ENCODE measurements at places on chromosomes 6 and 20.

GRCh38 chr6:150694889-150695288, 95.2 kb downstream of the PLEKHG1 start:
- no peak for DNase-seq

- no peak for DNase-seq
These were observed 422.8 kb upstream of the EPHA7 start for GRCh38 chr6:93842178-93842577.

DNA sequence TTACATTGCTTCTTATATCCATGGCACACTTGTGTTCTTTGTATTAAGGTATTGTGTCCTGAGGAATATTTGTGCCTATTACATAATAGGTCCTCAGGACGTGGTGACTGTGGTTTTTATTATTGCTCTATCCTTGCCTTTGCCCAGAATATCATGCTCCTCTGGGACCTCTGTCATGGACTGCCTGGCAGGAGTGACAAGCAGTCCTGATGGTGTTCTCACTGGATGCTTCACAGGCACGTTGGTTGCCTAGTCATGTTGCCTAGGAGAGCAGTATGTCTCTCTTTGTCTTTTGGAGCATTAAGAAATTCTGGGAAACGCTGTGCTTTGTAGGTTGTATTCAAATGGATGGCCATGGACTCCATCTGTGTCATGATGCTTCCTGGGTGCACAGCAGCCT, 24.7 kb upstream of the MROH8 start:
- DNase-seq = no peak

DNA sequence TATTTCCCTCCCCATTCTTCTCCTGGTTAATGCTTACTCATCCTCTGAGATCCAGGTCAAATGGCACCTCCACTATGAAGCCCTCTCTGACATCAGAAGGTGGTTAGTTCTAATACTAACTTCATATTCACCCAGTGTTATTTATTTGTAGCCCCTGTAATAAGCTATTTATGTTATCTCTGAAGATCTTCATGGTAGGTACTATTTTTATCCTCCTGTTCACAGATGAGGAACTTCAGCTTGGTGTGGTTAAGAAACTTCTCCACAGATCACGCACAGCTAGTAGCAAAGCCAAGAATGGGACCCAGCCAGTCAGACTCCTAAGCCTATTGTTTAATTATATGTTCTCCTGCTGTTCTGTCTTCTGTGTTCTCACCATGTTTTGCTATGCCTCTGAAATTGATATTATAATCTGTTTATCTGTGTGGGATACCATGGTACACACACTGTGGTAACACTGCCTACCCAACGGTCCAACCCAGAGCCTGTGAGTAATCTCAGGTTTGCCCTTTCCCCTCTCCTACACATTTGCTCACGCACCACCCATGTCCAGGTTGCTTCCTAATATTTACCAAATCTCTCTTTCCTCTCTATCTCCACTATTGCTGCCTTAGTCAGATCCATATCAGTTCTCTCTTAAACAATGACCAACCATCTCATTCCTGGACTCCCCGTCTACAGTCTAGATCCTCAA, 98.4 kb downstream of the IPCEF1 start:
- no peak for DNase-seq

- DNase-seq = no peak
These were observed 133.2 kb downstream of the NFATC2 start for GRCh38 chr20:51409192-51409880.

DNA sequence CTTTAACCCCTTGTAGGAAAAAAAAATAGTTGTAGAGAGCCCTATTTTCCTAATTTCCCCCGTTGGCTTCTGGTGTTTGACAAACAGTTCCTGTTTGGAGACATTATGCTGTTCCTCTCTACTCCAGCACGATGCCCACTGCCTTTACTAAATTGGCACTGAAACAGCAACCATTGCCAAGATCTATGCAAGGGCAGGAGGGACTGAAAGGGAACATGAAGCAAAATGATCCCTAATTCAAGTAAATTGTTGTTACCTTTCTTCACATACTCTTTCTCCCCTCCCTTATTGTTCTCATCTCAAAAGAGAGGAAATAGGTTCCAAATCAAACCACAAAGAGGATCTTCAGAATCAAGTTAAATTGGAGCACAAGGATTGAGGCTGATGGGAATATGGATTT, 764.1 kb upstream of the MMS22L start:
- no peak for DNase-seq

GRCh38 chr6:12060780-12061609, 48.9 kb downstream of the HIVEP1 start:
- DNase-seq = peak; percentile 72

GRCh38 chr6:21098134-21098533, 495.4 kb upstream of the SOX4 start:
- no peak for DNase-seq

GRCh38 chr6:158815907-158816306, 3.3 kb downstream of the EZR start:
- DNase-seq = no peak

- no peak for DNase-seq
These were observed 56.2 kb upstream of the NHSL1 start for GRCh38 chr6:138555421-138555988.

DNA sequence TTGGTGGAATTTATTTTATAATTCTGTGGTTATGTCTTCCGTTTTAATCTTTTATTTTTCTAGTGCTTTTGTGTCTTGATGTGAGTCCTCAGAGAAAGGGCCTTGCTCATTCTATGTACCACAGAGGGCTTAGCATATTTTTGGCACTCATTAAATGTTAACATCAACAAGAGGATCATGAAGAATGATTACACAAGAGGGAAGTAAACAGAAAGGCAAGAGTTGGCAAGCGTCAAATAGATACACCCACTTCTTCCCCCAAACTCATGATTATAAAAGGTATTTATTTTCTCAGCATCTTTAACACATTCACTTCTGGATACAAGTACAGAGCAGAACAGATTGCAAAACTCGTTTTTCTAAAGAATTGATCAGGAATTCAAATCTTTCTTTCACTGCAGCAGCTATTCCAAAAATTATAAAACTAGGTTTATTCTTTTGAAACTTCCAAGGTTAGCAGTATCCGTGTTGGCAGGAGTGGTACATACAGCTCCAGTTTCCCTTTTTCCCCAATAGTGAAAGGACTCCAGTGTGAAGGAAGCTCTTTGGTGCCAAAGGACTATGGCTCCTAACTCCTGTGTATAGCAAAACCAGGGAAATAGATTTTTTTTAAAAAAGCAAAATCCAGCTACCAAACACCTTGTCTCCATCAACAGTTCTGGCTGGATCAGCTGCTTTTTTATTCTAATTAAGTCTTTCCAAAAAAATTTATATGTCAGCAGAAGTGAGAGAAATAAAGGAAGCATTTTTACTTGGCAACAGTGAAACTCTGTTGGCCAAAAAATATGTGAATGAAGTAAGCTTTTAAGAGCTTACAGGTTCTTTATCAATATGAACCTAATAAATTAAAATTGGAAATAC, 221.9 kb downstream of the ADGRG6 start:
- no peak for DNase-seq

DNA sequence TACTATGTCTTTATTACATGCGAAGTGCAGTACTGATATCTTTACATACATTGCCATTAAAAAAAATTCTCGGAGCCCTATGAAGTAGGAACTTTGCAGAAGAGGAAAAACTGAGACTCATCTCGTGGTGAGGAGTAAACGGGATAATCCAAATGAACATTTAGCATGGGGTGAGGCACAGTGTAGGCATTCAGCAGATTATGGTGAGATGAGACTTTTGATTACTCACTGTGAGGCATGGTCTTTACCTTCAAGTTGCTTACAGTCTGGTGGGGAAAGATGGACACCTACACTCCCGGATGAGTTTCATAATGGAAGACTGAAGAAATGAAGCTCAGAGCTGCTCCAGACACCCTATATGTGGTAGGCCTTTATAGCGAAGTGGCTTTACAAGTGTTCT, 1.4 kb downstream of the RPRD1B start:
- DNase-seq = no peak

GRCh38 chr6:11772109-11772825, 6.3 kb downstream of the ADTRP start:
- DNase-seq = no peak

GRCh38 chr20:11204926-11205768, 531.3 kb upstream of the JAG1 start:
- no peak for DNase-seq

- no peak for DNase-seq
These were observed 471 bp downstream of the CLPSL1 start for GRCh38 chr6:35781290-35781689.

GRCh38 chr6:122726649-122727048, 52.9 kb upstream of the FABP7 start:
- DNase-seq = no peak

DNA sequence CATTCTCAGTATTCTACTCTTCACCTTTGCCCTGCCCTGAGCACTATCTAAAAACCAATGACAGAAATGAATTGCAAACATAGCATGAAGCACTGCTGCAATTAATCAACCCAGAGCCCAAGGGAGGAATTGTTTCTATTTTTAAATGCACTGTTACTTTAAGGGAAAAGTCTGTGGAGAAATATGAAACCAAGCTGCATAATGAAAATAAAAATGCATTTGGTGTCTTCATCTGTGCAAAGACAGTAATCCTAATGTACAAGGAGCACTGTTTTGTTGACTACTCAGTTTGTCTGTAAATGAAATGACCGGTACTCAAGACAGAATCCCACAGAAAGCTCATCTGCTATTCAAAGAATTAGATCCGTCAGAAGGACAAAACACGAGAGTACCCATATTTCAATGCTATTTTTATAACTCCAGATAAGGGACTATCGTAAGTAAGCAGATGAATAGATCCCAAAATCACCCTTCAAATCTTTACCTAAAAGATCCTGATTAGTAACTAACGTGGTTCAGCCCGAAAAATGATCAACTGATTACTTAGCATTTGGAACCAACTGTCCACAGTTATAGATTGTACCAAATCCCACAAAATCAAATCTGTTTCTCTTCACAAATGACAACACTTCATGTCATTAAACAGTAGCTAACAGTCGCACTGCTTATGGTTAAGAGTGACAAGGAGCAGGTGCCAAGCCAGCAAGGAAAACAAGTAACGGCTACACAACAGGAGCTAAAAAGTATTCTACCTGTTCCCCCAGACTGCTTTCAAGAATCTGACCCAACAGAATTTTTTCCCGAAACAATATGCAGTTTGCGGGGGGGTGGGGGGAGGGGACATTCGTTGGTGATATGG, 2.4 kb downstream of the KIF13A start:
- no peak for DNase-seq

DNA sequence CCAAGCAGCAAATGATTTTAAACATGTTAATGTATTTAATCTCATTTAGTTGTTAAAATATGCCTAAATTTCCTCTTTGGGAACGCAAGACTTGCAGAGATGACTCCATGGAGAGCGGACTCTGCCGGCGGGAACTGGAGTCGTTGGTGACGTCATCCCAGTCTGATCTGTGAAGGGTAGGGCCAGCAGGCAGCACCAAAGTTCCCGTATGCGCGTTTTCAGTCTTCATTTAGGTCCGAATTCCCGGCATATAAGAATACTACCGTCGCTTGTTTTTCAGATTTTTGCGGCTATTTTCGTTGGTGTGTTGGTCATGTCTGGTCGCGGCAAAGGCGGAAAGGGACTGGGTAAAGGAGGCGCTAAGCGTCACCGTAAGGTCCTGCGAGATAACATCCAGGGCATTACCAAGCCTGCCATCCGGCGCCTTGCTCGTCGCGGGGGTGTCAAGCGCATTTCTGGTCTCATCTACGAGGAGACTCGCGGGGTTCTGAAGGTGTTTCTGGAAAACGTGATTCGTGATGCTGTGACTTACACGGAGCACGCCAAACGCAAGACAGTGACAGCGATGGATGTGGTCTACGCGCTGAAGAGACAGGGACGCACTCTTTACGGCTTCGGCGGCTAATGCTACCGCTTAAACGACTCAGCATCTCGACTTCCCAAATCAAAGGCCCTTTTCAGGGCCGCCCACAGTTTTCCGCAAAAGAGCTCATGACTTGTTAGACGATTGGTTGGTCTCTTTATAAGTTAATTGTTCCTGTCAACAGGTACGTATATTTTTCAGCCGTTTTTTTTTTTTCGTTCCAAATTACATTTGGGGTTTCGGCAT, 117.3 kb downstream of the HFE start:
- DNase-seq = peak; percentile 94

DNA sequence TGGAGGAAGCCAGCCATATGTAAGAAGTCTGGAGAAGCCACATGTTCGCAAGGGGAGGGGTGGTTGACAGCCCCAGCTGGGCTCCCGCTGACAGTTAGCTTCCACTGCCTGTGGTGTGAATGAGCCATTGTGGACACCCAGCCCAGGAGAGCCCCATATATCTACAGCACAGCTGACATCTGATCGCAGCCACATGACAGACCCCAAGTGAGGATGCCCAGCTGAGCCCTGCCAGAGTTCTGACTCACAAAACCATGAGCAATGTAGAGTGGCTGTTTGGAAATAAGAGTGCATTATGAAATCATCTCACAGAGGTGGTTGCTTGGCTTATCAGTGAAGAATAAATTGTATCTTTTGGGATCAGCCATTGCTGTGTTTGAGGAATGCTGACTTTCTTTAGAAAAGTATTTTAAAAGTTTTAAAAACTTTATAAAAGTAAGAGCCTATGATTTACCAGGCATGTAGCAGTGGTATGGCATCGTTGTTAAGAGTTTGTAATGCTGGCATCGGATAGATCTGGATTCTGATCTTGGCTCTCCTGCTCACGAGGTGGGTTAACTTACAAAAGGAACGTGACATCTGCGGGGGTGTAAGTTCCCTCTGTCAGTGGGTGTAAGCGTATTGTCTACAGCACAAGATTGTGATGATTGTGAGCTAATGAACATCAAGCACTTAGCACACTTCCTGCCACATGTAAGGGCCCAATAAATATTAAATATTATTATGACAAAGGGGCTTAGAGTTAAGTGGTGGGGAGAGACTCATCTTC, 24.1 kb downstream of the CFAP61 start:
- no peak for DNase-seq

GRCh38 chr6:96466147-96466863, 55.3 kb upstream of the UFL1 start:
- DNase-seq = peak; percentile 18

GRCh38 chr6:43803783-43804549, 34.0 kb downstream of the VEGFA start:
- no peak for DNase-seq

DNA sequence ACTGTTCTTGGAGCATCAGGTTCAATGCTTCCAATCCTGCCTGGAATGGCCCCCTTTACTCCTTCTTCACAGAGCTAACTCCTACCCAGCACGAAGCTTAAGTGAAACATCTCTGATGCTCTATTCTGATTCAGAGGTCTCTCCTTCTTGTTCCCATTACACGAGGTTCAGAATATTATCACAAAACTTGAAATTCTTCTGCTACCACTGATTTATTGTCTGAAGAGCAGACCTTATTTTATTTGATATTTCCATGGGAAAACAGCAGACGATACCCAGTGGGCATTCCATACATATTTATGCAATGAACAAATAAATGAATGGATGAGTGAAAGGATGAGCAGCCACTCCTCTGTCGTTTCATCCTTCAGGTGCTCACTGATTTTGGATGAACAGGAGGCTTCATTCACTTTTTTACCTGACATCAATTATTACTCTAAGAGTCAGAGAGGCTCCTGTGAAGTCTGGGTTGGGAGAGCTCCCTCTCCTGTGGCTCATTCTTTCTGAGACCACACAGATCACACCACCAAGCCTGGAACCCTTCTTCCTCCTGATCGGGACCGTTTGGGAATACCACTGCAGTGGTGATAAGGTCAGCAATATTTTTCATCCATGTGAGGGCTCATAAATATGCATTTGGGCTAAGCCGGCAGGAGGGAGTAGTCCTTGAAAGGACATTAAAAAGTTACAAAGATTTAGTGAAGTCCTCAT, 25.8 kb downstream of the SMLR1 start:
- DNase-seq = no peak

All from CD4-positive, alpha-beta T cell treated with Interleukin-2 at 100 ng/mL for 4 hours (primary cell).